ENCODE measurements at places on chromosomes 3 and 15. TPM values are rescaled to one million over a fixed set of nuclear protein-coding genes. Genes with fewer than 3 reads are reported as not detected.
A peak's percentile ranks its signal among the peaks of the same experiment; 100 is the strongest.

- DNase-seq, result peak; percentile 83
These were observed 44.5 kb downstream of the CMSS1 start for GRCh38 chr3:99862208-99862607.

DNA sequence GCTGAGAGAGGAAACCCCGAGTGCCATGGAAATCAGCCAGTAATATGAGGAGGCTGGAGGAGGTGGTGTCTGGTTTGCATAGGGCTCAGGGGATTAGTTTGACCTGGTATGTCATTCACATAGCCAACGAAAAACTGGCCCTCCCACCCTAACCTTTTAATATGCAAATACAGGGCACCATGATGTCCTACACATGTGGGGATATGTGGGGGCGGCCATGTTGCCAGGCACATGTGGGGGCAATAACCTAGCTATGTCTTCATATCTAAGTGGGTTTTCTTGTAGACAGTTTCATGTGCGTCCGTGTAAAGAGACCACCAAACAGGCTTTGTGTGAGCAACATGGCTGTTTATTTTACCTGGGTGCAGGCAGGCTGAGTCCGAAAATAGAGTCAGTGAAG is 110.1 kb downstream of the MOBP start:
- DNase-seq, result no peak

- DNase-seq, result no peak
These were observed 33.3 kb downstream of the PLD1 start for GRCh38 chr3:171776839-171777583.

GRCh38 chr15:29278436-29279105 is 8.9 kb upstream of the NSMCE3 start:
- DNase-seq, result peak; percentile 94

GRCh38 chr15:25089577-25089976 is 134.8 kb downstream of the SNRPN start:
- no peak for DNase-seq

DNA sequence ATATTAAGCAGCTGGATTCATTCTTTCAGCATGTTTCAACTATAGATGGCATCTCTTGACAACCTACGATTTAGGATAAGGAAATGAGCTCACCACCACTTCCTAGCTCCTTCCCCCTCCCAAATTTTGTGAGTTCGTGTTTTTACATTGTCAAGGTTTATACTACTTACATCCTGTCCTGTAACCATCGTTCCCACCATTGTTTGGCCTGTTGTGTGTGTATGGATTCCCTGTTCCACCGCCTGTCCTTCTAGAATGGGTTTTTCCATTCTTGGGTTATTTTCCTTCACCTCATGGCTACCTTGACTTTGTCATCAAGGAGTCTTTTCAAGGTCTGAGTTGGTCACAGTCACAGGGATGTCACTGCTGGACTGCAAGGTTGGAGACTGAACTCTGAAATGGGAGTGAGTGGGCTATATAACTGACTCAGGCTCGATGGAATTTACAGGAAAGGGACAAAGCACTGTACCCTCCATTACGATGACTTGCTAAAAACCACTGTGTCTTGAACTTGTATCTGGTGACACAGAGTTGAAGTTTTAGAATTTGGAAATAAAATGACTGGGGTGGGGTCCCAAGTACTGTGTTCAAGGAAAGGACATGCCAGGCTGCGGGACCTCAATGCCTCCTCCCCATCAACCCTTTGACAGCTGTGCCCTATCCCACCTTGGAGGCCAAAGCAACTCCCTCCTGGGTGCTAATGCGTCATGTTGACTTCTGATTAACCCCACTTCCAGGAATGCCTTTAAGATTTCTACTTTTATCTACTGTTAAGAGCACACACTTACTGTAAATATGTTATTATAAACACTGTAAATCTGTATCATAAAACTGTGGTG is 66.8 kb upstream of the BLM start:
- DNase-seq, result peak; percentile 69

GRCh38 chr3:16257309-16257708 is 7.4 kb downstream of the DPH3 start:
- no peak for DNase-seq

GRCh38 chr15:78108300-78109084 is 16.1 kb downstream of the SH2D7 start:
- DNase-seq, result peak; percentile 83

GRCh38 chr3:185979721-185980121 is 41.9 kb upstream of the TRA2B start:
- no peak for DNase-seq

The XCR1 gene
- polyA plus RNA-seq, result not detected

The NDUFB4 gene
- 278 TPM for polyA plus RNA-seq

The CYP8B1 gene
- polyA plus RNA-seq, result not detected

The MCF2L2 gene
- polyA plus RNA-seq, result 0.17 TPM

The FBN1 gene
- polyA plus RNA-seq, result 134 TPM

Measured in IMR-90 (cell line).